ENCODE measurements at places on chromosomes 11 and 22.

GRCh38 chr22:24424901-24425775 is 2.3 kb upstream of the ADORA2A start:
- no peak for DNase-seq

- no peak for DNase-seq
Measured at GRCh38 chr11:18720091-18720807, 5.7 kb downstream of the IGSF22 start.

GRCh38 chr11:117808784-117809183 is 11.8 kb upstream of the DSCAML1 start:
- no peak for DNase-seq

- DNase-seq, result no peak
Measured at GRCh38 chr11:93198215-93198845, 539 bp upstream of the SLC36A4 start.

- no peak for DNase-seq
Measured at GRCh38 chr11:79439886-79440570, 802 bp downstream of the TENM4 start.

DNA sequence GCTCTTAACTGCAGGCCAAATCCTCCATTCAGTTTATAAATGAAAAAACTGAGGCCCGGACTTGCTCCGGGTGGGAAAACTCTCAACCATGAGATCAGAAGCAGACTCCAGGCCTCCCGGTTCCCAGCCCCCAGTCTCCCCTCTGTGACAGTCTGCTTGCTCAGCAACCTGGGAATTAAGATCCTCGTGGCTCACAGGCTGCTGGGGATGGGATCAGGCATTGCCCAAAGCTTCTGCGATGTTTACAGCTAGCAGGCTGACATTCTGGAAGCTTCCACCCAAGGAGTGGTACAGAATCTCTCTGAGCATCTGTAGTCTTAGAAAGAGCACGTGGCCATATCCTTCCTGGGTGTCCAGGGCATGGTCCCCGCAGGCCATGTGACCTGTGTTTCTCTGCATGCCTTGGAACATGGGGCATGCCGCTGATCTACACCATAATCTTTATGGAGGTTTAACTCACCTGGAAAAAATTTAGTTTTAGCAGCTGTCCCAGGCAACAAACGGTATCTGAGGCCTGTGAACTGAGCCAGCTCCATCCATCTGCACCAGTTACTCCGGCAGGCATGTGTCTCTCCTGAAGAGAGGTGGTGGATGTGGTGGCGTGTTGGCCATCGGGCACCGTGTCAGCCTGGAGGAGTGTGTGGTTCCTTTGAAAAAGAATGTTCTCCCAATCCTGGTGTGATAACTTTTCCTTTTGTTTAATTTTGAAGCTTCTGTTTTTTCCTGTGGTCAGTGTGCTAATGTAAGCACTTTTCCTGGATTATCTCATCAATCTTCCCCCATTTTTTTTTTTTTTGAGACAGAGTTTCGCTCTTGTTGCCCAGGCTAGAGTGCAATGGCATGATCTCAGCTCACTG is 7.9 kb downstream of the FBLN1 start:
- no peak for DNase-seq

DNA sequence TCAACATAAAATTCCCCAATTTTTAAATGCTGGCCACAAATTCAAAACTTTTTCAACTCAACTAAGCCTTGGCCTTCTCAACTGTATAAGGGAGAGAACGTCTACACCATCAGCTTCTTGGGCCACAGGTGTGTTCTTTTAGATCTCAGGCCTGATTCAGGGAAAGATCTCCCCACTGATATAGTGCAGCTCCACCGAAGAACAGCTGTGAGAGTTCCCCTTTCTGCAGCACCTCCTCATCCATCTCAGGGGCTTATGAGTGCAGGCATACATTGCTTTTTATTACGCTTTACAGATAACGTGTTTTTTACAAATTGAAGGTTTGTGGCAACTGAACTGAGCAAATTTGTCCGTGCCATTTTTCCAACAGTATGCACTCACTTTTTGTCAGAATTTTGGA is 8.0 kb upstream of the CD82 start:
- DNase-seq, result no peak

DNA sequence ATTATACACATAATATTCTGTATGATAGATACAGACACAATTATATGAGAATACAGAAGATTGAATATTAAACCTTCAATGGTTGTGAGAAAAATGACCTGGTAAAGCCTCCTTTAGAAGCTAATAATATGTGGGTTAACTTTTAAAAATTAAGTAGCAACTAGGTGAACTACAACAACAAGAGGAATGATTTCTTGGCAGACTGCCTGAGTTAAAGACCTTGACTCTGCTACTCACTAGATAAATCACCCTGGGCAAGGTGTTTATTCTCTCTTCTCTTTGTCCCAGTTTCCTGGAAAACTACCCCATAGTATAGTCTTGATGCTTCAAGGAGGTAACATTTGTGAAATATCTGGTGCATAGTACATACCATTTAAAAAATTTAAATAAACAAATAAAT is 519.6 kb upstream of the TENM4 start:
- no peak for DNase-seq

DNA sequence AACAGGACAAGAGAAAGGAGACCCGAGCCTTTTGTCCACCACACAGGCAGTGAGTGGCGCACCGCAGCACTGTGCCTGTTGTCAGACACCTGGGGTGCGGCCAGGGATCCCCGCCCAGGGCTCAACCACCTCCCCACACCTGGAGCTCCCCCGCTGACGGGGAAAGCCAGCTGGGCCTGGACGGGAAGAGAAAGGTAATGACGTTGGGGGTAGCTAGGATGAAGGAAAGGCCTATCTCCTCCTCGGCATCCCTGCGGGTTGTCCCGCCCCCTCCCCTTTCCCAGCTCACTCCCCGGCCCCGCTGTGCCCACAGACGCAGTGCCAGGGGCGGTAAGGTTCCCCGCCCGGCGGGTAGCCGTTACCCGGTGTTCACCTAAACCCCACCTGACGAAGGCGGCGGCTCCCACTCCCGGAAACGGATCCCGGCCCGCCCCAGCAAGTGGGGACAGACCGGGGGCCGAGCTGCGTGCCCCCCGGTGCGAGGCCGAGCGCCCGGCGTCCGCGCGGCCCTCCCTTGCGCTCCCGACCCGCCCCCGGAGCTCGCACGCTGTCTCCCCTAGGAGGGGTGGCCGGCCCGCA is 495 bp downstream of the HYOU1 start:
- DNase-seq, result peak; percentile 54
